Mesenteric fat pad (tissue), 1 donor: ENCODE measurements at places on chromosomes 3 and 15.

- DNase-seq = no peak
These were observed 5.3 kb downstream of the DPP8 start for GRCh38 chr15:65512189-65512588.

DNA sequence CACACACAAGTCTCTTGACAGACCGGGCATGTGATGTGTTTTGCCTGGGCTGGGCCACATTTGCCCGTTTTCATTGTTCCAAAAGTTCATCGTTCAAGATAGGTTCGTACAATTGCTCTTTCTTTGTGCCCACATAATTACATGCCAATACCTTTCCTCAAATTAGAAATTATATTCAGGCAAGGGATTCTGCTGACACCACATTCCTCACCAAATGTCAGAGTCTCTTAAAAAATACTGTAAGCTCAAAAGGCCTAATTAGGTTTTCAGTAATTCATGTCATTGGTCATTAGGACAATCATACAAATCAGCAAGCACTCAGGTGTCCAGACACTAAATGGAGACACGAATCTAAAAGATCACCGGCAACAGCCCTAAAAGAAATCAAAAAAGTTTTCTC lies 215.3 kb downstream of the ALCAM start:
- DNase-seq = no peak

- DNase-seq = no peak
These were observed 100.0 kb upstream of the PPP2R3A start for GRCh38 chr3:135865553-135865952.

GRCh38 chr3:144344925-144345548 lies 373.4 kb downstream of the DIPK2A start:
- DNase-seq = no peak

DNA sequence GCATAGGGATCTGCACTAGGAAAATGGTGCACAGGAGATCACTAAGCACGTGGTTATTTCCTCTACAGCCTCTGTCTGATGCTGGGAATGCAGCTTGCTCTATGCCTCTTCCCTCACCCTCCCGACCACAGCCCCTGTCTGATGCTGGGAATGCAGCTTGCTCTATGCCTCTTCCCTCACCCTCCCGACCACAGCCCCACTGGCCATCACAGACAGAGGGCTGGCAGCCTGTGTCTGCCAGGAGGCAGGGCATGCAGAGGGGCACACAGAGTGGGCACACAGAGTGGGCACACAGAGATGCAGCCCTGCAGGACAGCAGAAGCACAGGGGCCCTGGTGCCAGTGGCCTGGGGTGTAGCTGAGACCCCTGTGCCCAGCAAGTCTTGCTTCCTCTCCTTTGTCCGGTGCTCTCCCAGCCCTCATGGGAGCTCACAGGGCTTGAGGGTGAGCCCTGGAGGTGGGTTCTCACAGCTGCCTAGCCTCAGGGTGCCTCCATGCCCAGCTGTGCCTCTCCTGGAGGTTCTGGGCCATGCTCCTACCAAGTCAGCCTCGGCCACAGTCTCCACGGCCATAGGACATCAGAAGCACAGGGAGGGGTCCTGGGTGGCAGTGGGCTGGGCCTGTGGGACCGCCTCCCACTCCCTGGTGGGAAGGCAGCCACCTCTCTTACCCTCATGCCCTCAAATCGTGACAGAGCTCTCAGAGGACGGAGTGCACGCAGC lies 65.8 kb downstream of the EXOG start:
- DNase-seq = peak; percentile 87

DNA sequence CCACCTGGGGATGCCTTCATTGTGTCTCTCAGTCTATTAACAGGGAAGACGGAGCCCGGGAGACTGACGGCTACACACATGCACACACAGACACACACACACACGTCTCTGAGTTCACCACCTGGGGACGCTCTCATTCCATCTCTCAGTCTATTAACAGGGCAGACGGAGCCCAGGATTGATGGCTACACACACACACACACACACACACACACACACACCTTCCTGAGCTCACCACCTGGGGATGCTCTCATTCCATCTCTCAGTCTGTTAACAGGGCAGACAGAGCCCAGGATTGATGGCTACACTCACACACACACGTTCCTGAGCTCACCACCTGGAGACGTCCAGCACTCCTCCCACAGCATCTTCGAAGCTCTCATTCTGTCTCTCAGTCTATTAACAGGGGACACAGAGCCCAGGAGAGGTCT lies 143.9 kb downstream of the OR4M2 start:
- peak; percentile 84 for DNase-seq
